ENCODE measurements at places on chromosomes 2 and 18.

GRCh38 chr2:84942964-84943421, 28.0 kb upstream of the KCMF1 start:
- DNase-seq, result peak; percentile 20

DNA sequence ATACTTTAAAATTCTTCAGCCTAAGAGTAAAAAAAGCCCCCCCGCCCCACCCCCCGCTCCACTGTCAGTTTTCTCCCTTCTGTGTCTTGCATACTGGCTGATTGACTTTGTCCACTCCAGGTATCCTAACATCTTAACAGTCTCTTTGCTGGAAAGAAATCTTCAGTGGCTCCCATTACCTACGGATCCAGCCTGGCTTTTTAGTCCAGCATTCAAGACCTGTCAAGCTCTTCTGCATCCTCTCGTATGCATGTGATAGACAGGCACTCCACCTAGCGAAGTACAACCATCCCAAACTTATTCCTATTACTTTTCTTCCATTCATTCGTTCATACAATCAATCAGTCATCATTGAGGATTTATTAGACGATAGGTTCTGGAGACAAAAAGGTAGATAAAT, 288.1 kb downstream of the MYCN start:
- no peak for DNase-seq

- DNase-seq, result peak; percentile 88
These were observed 86.6 kb downstream of the DTNB start for GRCh38 chr2:25586726-25587144.

DNA sequence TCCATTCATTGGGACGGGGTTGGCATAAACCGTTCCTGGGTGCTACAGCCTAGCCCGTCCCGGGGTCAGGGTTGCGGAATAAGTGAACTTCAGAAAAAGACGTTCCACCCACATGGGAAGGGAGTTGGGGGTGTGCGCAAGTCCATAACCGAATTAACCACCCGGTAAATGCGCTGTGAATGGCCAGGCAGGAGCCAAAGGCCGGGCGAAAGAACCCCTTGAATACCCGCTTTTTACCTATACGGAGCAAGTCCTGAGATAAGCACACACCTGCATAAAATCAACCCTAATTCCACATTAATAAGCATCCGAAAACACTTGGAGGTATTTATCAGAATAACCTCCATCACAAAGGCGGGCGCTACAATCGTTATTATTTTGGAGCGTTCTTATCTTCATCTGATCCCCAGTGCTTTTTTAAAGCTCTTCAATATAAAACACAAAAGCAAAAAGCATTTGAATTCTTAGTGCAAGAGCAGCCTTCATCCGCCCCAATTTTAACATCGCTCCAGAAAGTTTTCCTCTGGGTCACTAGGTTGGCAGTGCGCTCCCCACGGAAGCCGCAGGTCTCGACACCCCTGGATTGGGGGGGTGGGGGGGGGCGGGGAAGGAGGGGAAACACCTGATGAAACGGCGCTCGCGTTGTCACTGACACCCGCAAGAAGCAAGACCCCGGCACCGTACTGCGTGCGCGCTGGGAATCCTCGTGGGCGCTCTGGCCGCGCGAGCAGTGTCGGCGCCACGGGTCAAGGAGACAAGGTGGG, 1.2 kb downstream of the SATB2 start:
- DNase-seq, result no peak
